Liver (tissue), 10 donors: ENCODE measurements at places on chromosomes 7 and 10. TPM values are rescaled to one million over a fixed set of nuclear protein-coding genes. Genes with fewer than 3 reads are reported as not detected.
A peak's percentile ranks its signal among the peaks of the same experiment; 100 is the strongest.

CHN2 gene
- 25.4 TPM for polyA plus RNA-seq

DNA sequence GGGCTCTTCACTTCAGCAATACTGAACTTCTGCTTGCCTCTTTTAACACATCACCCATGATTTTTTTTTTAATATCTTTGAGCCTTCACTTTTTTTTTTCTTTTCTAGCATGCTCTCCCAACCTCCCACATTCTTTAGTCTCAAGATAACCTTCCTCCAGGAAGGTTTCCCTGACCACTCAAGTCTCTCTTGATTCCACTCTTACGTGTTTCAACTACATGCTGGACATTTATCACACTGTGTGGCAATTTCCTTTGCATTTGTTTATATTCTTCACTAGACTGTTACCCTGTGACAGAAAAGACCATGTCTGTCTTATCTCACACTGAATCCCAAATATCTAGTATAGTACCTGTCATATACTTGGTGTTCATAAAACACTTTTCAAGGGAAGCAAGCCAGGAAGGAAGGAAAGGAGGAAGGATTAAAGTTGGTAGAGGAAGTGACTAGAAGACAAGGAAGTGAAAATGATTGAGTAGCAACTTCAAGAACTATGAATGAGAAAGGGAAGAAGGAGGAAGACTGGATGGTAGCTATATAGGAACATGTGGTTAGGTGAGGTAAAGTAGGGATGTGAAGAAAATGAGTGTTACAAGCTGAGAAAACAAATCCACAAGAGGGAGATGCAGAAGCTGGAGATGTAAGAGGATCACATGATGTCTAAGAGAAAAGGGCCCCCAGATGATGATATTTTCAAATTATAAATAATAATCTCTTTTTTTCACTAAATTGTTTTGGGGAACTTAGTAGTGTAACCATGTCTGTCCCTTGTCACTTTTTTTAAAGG lies 40.4 kb downstream of the IFIT5 start:
- no peak for DNase-seq

- no peak for DNase-seq
These were observed 19.6 kb downstream of the ABI1 start for GRCh38 chr10:26840938-26841732.

DNA sequence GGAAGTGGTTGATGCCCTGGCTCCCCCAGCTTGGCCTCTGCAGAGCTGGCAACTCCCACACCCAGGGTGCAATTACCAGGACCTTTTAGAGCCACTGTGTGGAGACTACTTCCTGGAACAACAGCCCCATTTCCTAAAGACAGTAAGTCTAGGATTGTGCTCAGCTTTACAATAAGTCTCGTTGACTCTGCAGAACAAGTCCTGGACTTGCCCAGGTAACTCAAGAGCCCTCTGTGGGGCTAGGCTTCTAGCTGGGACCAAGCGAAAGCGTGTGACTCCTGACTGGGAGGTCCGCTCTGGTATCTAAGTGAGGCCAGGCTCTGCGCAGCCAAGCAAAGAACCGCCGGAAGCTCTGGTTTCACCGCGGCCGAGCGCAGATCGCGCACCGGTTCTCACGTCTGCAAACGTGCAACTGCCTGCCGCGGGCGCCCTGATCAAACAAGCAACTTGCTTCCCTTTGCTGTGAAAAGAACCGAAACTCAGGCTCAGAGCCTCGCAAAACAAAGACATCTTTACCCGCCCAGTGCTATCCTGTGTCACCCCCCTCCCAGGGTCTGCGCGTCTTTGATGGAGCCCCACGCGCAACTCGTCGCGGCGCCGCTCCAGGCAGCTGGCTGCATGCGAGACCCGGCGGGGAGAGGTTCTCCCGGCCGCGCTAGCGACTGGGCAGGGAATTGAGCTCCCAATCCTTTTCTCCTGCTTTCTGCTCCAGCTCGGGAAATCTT lies 4.4 kb upstream of the PDLIM1 start:
- DNase-seq, result peak; percentile 52

DNA sequence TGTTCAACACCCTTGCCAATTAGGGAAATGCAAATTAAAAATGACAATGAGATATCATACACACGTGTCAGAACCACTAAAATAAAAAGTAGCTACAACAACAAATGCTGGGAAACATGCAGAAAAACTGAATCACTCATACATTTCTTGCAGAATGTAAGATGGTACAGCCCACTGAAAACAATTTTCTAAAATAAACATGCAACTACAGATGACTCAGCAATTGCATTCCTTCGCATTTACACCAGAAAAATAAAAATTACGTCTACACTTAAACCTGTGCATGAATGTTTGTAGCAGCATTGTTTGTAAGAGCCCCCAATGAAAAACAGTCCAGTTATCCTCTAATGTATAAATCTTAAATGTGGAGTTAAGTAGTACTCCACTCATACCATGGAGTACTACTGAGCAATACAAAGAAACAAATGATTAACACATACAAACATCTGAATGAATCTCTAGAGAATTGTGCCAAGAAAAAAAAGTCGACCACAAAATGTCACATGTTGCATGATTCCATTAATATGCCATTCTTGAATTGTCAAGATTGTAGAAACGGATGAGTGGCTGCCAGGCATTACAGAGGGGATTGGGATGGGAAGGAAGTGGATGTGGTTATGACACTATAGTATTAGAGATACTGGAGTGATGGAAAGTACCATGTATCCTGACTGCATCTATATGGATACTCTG lies 134.6 kb upstream of the NPSR1 start:
- DNase-seq, result no peak
